ENCODE measurements at places on chromosomes 12 and 14.

GRCh38 chr14:80447392-80447791 is 236.1 kb upstream of the DIO2 start:
- DNase-seq = no peak

DNA sequence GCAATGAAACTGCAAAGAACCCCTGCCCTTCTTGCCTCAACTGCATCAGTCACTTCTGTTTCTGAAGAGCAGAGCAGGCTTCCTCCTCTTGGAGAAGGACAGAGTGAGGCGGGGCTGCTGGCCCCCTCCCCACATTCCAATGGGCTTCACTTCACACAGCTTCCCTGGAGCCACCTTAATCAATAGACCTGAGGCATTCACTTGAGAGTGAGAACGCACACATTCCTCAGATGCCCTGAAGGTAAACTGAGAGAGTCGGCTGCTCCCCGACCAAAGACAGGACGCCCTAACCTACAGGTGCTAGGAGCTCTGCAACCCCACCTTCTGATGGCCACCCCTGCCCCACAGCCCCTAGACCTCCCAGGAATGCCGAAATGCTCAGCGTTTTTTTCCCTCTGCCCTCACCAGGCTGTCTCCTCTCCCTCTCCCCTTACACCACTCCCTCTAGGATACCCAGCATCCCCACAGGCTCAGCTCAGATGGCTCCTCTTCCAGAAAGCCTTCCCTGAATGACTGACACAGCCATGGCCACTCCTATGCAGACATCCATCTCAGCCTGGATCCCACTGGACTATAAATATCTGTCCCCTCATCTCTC is 31.1 kb downstream of the SYNE3 start:
- no peak for DNase-seq

GRCh38 chr14:52117111-52117832 is 48.4 kb upstream of the NID2 start:
- no peak for DNase-seq

- DNase-seq = no peak
These were observed 20.8 kb downstream of the HSP90AA1 start for GRCh38 chr14:102066041-102066451.

- no peak for DNase-seq
These were observed 55.1 kb downstream of the PPP1R36 start for GRCh38 chr14:64604881-64605280.

DNA sequence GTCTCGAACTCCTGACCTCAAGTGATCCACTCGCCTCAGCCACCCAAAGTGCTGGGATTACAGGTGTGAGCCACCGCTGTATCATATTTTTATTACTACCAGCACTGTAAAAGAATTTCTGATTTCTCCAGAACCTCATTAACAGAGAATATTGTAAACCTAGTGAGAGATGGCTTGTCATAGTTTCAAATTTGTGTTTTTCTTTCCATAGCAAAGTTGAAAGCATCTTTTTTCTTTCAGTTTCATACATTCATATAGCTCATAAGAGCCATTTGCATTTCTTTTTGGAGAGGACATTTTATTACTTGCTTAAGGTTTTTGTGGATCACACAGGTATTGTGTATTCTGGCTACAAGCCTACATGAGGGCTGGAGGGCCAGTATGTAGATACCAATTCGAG is 58.0 kb downstream of the MIS18BP1 start:
- no peak for DNase-seq

GRCh38 chr14:100199240-100199860 is 39.6 kb upstream of the YY1 start:
- no peak for DNase-seq

DNA sequence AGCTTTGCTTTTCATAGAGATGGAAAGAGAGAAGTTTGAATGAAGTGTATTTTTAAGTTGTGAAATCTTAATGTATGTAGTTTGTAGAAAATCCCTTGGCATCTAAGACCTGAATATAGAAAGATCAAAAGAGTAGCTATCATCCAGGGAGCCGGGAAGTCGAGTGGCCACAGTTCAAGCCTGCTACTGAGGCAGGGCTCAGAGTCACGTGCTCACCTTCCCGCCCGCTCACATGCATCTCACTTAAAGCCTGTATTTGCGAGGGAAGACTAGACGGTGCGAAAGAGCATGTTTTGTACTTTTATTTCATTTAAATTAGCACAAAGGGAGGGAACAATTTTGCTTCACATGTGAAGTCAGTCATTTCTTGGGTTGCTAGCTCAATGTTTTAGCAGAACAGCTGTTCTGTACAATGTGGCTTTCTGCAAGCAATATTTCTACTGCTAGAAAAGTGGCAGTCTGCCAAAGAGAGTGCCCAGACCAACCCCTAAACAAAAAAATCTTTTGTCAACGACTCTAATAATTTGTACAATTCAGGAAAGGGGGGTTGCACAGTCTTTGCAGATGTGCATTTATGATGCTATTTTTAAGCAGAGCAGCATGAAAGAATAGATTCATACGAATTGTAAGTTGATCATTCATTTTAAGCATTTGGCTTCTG is 290.7 kb downstream of the NPAS3 start:
- no peak for DNase-seq

DNA sequence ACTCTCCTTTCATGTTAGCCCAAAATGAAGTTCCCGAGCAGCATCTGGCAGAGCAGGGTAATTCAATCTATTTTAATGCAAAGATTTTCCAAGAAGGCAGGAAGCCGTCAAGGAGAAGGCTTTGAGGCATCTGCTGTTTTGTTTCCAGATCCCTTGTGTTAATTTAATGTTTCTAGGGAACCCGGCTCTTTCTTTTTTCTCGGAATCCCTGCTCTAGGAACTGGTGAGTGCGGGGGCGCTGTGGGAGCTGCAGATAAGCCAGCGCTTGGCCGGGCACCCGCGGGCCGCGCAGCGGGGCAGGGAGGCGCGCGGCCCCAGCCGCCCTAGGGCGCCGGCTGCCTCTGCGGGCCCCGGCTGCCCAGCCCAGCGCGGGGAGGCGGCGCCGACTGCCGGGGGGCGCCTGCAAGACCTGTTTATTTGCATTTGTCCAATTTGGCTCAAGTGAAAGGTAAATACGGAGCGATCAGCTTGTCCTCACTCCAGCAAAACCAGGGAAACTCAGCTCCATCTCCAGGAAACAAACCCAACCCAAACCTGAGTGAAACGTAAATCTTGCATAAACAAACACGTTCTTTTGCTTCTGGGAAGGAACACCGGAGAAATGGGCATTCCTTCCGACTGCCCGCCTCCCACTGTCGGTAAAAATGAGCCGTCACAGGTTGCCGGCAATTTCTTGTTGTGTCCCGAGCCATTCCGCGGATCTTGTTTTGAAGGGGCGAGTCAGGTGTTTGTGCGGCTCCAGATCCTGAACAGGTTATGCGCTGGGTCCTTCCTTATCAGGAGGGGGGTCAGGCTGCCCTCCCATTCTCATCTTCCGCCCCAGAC is 65.1 kb downstream of the CRADD start:
- peak; percentile 75 for DNase-seq

DNA sequence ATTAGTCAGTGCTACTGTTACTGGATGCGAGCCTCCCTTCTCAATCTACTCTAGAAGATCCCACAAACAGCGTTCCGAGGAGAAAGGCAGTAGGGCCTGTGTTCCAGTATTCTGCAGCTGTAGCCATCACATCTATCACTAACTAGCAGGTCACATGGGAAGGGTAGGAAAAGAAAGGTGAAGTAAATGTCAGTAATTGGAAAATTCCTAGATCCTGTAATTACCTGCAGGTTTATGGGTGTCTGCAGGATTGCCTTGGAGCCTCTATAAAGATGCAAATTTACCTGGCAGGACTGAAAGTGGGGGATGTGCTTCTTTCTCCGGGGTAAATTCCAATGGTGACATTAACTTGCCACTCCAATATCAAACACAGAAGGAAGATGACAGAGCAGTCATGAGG is 77.8 kb downstream of the FERMT2 start:
- no peak for DNase-seq

DNA sequence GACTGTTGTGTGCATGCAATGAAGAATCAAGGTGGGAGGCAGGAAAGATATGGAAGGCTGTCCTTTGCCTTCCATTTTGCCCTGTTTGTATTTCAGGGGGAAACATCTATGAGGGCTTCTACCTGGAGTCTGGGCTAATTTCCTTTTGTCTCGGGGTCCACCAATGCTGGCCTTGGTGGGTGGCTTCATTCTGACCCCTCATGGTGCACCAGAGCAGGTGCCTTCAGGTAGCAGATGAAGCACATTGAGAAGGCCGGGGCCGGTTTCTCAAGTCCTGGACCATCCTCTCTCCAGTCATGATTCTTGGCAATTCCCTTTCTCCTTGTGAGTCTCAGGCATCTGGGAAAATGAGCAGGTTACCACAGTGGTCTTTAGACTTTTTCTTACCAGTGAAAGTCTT is 47.2 kb downstream of the RPH3A start:
- DNase-seq = no peak
